ENCODE measurements at places on chromosomes 1 and 21.

DNA sequence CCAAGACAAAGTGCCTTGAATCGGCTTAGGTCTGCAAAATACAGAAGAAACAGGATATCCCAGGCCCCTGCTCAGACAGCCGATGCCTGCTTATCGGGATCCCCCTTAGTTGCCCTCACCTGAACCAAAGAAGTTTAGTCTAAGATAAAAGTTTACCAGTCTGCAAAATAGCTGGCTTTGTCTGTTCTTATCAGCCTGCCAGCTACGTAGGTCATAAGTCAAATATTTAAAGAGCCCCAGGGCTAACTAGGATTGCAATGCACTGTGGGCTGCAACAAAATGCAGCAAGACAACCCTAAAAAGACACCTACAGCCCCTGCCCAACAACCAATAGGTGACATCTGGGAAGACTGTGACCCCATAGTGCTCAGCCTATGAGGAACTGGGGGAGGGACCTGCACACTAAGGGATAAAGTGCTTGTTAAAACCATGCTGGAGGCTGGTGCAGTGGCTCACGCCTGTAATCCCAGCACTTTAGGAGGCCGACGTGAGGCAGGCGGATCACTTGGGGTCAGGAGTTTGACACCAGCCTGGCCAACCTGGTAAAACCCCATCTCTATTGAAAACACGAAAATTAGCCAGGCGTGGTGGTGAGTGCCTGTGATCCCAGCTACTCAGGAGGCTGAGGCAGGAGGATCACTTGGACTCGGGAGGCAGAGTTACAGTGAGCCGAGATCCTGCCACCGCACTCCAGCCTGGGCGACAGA, 27.4 kb downstream of the LRRC3 start:
- DNase-seq, result no peak

DNA sequence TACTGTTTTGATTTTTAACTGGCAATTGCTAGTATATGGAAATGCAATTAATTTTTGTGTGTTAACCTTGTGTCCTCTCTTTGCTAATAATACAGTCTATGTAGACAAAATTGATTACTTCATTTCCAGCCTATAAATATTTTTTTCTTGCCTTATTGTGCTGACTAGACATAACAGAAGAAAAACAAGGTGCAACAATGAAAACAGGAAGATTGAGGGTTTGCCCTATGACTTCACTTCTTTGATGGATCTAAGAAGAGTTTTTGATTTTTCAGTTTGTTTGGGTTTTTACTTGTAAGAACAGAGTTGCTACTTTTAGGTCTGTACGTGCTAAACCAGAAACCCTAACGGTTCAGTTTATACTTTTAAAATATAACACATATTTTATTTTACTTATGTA, 8.5 kb upstream of the CNIH4 start:
- no peak for DNase-seq

DNA sequence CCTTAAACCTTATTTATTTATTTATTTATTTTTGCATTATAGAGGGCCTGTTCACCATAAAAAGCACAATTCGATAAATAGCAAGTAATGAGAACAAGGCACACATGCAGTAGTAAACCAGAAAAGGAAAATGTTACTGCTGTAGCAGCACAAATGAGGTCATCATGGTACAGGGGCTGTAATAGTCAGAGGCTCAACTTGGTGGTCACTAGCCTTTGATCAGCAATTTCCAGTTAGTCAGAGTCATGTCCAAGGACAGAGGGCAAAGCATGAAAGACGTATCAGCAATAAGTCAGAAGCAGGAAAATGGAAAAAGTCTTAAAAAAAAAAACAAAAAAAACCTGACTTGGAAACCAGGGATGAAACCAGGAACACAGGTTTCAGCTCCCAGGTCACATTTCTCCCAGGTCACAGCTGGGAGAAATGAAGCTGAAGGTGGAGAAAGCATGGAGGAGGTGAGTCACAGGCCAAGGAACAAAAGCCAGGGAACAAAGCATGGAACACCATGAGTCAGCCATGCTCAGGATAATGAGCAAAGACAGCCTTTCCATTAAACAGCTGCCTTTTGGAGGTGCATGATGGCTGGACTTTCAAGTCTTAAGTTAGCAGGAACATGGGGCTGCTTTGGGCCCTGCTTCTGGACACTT, 556.3 kb downstream of the LTN1 start:
- no peak for DNase-seq

DNA sequence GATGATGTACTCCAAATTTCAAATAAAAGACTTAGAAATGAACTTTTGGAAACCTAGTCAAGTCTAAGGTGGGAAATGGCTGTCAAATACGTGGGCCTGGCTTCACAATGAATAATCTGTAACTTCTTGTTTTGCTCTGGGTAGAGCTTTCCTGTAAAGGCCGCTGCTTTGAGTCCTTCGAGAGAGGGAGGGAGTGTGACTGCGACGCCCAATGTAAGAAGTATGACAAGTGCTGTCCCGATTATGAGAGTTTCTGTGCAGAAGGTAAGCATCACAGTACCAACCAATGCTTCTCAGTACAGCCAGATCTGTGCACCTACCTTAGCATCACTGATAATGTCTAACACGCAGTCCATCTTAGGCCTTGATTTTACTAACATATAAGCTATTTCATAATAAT, 73.6 kb downstream of the TPR start:
- no peak for DNase-seq

DNA sequence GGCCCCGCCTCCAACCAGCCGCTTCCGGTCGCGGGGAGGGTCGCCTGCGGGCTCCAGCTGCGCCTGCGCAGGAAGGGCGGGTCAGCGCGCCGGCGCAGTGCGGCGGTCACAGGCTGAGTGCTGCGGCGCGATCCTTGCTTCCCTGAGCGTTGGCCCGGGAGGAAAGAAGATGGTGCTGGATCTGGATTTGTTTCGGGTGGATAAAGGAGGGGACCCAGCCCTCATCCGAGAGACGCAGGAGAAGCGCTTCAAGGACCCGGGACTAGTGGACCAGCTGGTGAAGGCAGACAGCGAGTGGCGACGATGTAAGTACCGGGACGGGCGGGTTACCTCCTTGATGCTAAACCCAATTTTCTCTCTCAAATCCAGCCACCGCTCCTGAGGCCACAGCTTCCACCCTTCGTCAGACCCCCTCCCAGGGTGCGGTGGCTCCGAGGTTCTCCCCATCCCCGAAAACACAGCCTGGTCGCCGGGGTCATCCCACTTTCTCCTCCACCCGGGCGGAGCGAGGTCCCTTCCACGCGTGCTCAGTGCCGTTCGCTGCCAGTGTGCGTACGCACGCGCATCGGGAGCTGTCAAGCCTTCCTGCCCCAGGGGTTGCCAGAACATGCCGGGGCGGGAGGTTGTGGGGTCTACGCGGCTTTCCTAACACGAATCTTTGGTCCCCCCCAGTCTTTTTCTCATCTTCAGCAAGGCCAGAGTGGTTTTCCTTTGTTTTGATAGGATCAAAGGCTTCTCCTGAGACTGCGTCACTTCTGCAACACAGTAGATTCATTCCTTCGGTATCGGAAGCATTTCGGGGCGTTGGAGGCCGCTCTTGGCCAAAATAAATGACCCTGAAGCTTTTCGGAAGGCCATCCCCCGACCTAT, at the start of gene SARS1:
Gene SARS1 (plus strand): TSS at position 95 of the 870 bp plus-strand sequence. CDS start 75 bp downstream, at position 170.
- DNase-seq, result peak; percentile 85

DNA sequence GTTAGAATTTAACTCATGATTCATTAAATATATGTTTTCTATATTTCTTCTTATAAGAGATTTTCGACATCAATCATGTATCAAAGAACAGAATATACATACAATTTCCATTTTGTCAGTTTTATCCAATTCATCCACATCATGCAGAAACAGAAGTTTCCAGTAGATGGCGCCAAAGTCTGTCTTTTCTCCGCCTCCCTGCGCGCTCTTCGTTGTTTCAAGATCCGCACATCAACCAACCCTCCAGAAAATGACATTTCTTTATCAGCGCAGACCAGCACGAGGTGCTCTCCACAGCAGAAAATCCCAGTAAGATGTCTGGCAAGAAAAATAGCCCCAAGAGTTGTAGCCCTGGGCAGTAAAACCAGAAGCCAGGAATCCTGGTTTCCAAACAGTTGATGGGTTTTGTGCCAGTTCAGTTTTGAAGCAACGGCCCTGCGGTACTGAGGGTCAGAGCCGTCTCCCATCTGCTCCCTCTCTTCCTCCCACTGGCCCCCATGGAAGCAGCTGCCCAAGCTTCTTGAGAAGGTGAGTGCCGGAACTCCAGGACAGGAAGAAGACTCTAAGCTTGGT, 38.6 kb upstream of the GPR137B start:
- DNase-seq, result peak; percentile 61

Data from activated gamma-delta T cell treated with Interleukin-2 at 50 U/mL for 16 hours (primary cell).